ENCODE measurements at places on chromosomes 11 and 22.

DNA sequence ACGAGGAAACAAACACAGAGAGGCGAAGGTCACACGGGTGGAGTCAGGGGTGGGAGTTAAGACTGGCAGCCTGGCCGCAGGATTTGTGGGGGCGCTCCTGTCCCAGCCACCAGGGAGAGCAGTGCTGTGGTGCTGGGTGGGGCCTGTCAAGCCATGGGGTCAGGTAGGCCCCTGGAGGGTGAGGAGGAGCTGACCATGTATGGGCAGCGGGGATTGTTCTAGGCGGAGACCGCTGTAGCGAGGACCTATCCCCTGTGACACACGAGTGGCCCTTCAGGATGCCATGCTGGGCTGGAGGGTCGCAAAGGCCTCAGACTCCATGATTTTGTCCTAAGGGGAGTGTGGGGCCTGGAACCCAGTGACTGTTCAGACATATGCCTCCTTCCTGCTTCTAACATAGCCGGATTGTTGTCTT lies 1.6 kb upstream of the RPS19BP1 start:
- no peak for DNase-seq

DNA sequence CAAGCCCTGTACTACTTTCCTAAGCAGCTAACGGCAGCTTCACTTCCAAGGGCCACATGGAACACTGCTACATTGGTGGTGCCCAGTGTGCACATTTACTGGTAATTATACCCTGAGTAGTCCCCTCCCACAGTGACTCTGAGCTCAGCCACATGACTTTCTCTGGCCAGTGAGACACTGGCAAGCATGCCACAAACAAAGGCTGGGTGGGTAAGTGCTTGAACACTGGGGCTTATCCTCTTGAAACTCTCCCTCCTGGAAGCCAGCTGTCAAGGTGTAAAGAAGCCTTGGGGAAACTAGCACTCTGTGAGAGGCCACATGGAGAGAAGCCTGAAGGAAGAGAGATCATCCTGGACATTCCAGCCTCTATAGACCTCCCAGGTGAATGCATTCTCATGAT lies 54.4 kb upstream of the DRD2 start:
- no peak for DNase-seq

DNA sequence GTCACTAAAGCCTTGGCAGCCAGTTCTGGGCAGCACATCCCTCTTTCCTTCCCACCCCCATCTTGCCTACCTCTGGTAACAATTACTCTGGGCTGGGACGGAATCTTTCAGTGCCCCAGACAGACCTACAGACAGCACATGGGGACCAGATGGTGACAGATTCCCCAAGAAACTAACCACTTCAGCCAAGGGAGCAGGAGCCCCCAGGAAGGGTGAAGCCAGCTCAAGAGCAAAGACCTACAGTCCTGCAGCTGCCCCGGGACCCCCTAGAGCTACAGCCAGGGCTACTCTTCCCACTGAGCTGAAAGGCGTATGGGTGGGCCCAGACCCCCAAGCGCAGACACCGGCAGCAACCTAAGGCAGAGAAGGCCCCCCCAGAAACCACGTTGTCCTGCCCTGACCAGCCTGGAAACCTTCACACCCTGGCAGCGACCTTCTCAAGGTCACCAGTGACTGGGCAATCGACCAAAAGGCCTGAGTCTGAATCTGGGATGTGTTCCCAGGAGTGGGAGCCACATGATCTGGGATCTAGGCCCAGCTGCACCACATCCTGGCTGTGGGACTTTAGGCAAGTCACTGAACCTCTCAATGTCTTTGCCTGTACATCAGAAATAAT lies 65.8 kb downstream of the LRRC32 start:
- DNase-seq, result no peak

DNA sequence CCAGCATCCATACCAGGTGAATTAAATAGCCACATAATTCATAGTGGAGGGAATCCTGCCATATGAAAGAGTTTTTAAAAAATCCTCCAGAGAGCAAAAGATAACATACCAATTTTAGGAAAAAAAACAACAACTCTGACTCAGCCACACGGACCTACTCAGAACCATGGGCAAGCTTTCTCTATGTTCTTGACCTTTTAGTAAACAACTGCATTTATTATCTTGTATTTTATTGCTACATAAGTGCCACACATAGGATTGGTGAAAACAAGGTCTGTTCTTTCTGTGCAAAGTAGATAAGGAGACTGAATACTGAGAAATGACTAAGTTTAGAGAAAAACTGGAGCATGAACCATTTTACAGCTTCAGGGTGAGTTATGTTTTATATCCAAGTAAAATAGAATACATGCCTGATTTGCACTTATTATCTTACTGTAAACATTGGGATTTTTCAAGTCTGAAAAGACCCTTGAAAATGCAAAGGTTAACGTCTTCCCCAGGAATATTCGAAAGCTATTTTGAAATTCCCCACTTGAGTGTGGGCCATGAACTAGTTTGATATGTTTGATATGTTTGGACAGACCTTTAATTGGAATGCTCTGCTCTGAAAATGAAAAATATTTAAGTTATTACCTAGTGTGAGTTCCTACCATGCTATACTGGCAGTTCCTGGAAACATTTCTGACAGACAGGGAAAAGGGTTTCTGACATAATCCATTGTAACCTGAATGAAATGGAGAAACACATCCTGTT lies 89.5 kb upstream of the DDI1 start:
- DNase-seq, result no peak

DNA sequence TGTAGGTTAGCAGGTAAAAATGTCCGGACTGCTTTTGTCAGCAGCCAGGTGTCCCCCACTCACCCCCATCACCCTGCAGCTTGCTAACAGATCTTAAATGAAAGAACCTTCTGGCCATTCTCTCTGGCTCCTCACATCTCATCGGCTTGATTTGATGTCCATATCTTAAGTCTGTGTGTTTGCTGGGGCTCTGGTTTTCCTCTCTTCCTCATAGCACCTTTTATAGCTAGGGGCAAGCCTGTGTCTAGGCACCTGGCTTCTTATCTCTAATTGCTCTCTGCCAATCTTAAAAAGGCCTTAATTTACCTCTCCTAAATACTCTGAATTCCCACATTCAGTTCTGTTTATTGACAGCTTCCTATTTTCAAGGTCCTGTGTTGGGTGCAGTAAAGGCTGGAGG lies 72.0 kb downstream of the ARHGAP42 start:
- DNase-seq, result no peak

GRCh38 chr11:72807792-72808191 lies 6.4 kb upstream of the ATG16L2 start:
- no peak for DNase-seq

DNA sequence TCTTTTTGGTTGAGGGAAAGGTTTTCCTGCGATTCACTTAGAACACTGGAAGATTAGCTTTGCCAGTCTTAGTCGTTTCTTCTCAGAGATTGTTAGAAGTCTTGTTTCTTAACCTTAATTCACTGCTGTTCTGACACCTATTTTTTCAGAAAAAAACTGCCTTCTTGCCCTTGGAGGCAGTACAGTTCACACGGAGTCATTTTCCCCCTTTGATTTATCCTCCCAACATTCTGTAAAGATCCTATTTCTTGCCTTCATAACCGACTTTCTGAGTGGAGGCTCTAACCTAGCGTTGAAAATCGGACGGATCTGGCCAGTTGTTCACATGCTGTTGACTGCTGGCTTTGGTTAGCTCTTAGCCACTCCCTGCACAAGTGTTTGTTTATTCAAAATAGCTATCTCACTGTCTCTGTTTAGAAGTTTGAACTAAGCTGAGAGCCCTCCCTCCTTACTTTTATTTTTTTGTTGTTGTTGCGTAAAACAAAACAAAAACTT lies 737 bp downstream of the BCL2L13 start:
- DNase-seq, result no peak

GRCh38 chr11:123407996-123408597 lies 22.0 kb upstream of the GRAMD1B start:
- no peak for DNase-seq

DNA sequence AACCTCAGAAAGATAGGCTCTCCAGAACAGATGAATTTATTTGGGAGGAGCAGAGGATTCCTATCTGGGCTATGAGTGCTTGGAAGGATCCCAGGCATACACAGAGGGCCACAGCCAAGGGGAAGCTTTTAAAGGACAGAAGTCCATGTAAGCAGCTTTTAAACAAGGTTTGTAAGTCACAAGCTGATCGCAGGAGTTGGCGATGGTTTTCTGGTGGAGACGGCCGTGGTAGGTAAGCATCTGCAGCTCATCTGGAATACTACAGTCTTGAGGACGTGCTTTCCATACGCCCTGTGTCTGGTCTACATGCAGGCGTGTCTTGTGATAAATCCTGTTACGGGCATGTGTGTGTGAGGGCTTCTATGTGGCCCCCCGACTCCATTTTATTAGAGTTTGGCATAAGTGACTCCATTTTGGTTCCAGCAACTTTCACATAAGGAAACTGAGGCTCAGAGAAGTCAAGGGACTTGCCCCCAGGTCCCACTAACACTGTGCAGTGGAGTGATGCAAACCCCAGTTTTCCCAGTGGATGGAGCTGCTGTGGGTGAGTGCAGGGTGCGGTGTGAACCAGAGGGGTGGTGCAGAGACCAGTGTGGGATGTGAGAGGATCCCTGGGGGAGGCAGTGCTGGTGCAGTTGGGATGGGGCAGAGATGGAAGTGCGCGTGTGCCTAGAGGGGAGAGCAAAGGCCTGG lies 11.8 kb upstream of the ACY3 start:
- no peak for DNase-seq

DNA sequence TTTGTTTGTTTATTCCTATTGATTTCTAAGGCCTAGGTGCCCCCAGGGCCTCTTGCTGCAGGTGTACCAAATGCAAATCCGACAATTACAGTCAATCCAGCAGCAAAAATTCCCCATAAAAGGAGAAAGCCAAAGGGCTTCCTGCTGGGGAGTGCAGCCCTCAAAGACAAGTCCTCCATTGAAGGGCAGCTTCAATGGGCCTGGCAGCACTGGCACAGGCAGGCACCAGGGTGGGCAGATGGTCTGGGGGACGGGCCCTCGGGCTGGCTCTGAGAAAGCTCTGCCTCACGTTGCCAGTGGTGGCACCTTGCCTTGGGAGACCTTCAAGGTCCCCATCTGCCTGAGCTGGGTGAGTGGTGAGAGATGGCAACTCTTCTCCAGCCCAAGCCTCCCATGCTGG lies 128.0 kb downstream of the DSCAML1 start:
- no peak for DNase-seq

- no peak for DNase-seq
These were observed 104.4 kb downstream of the STIM1 start for GRCh38 chr11:3959903-3960265.

- peak; percentile 65 for DNase-seq
These were observed 31.2 kb downstream of the CD82 start for GRCh38 chr11:44596525-44597276.

- DNase-seq, result no peak
These were observed 51.0 kb downstream of the PPFIBP2 start for GRCh38 chr11:7564803-7565202.

- no peak for DNase-seq
These were observed 32.0 kb downstream of the BCR start for GRCh38 chr22:23212061-23213021.

DNA sequence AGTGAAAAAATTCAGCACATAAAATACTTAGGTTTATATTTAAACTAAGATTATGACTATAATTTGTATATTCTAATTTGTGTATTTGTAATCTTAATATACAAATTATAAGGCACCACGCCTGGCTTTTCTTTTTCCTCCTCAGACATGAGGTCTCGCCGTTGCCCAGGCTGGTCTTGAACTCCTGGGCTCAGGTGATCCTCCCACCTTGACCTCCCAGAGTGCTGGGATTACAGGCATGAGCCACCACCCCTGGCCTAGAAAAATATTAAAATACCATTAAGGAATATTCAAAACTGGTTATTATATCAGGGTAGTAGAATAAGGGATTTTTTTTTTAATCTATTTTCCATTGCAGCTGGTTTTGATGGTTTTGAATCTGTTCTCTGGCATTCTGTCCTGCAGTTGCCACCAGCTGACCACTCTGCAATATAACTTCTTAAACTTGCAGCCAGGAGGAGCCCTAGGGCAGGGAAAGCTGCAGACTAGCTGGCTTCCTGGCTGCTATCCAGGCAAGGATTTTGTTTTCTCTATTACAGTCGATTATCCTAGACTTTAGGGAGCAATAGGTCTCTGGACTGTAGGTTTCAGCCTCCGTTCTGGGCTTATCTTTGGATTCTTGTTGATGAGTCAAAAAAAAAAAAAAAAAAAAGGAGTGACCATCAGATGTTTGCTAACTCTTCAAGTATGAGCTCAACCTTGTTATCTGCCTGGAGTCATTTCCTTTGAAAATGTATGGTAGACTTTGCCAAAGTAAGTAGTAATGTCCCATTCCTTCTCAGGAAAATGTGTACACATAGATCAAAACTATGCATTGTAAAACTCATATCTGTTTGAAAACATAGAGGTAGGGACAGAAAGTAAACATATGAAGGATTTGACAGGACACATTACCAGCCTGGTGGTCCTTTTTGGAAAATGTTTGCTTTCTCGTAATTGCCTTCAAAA lies 13.2 kb downstream of the POLA2 start:
- peak; percentile 11 for DNase-seq

- DNase-seq, result no peak
These were observed 20.1 kb downstream of the CELSR1 start for GRCh38 chr22:46517255-46517761.

DNA sequence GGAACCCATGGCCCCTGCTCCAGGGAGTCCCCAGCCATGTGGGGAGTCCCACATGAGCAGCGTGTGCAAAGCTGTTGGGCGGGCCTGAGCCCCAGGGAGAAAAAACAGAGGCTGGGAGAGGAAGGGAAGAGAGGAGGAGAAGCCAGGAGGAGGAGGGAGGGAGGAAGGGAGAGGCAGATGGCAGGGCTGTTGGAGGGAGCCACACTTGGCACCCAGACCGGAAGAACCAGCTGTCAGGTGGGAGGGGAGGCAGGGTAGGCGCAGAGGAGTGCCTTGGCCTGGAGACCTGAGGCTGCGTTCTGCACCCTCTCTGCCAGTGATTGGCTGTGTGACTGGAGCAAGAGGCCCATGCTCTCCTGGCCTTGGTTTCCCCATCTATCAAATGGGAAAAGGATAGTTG lies 6.7 kb downstream of the SYNGR1 start:
- DNase-seq, result no peak

GRCh38 chr11:96257972-96258934 lies 84.7 kb downstream of the MAML2 start:
- peak; percentile 30 for DNase-seq

GRCh38 chr11:92276773-92277172 lies 52.2 kb downstream of the FAT3 start:
- no peak for DNase-seq

GRCh38 chr11:5226732-5227310 lies at the start of gene HBB:
Gene HBB (minus strand): TSS chr11:5227071. CDS start chr11:5227021, 50 bp downstream.
- no peak for DNase-seq

DNA sequence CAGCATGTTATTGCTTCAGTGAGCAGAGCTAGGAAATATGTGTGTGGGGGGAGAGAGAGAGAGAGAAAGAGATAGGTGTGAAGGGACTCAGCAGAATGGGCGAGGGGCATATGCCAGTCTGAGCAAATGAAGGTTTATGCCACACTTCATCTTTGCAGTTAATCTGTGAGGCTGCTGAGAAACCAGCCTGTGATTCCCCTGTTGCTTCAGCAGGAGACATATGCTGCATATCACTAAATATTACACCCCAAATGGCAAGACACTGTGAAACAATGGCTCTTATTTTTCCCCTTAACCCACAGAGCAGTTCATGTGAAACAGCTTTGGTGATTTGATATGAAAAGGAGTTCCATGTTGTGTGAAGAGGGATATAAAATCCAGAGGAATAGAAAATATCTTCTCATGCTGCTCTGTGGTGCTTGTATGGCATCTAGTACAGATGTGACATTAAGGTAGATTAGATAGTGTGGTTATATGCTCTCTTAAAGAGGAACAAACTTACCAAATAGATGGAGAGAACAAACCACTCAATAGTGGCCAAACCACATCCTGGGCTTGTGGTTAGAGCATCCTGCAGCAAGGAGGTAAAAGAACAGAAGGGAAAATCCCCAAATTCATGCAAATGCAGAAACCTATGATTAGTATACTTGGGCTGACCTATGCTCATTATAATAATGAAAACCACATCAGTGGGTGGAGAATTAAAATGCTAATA lies 864.2 kb downstream of the FAM181B start:
- DNase-seq, result peak; percentile 65

All from activated CD4-positive, alpha-beta T cell treated with anti-CD3 and anti-CD28 coated beads, Interleukin-2, amount 50 U/mL, for 1 hour (primary cell).